ENCODE measurements at places on chromosomes 13 and 19. TPM values are rescaled to one million over a fixed set of nuclear protein-coding genes. Genes with fewer than 3 reads are reported as not detected.

Gene TJP3
- not detected for total RNA-seq

Gene LRG1
- total RNA-seq: 0.09 TPM

Gene MEF2B
- total RNA-seq: 1.4 TPM

Gene CRB3
- not detected for total RNA-seq

Gene F10
- 1.0 TPM for total RNA-seq

Gene NLRP11
- not detected for total RNA-seq

Gene CERS1
- total RNA-seq: 27.7 TPM

Gene GNA15
- not detected for total RNA-seq

Gene DNAJC3
- total RNA-seq: 18.3 TPM

Gene CLEC11A
- total RNA-seq: 7.9 TPM

Gene ZNF560
- total RNA-seq: not detected

Gene ZNF90
- 27.3 TPM for total RNA-seq

Gene TRPC4
- total RNA-seq: 2.5 TPM

Gene BLVRB
- 3.1 TPM for total RNA-seq

Gene CACNA1A
- total RNA-seq: 3.0 TPM

Gene KIR2DL1
- not detected for total RNA-seq

Gene RNASEH2B
- total RNA-seq: 53.2 TPM

Gene KLK6
- total RNA-seq: 2.5 TPM

Gene ZNF567
- total RNA-seq: 10.3 TPM

Gene ZNF222
- 8.1 TPM for total RNA-seq

Gene FAM216B
- not detected for total RNA-seq

Gene STOML3
- not detected for total RNA-seq

Gene PALM3
- total RNA-seq: 5.2 TPM

Gene ANKLE1
- 4.9 TPM for total RNA-seq

Gene COL5A3
- total RNA-seq: 0.86 TPM

Gene PSG7
- total RNA-seq: not detected

Gene C3
- total RNA-seq: not detected

Gene GPC5
- 0.84 TPM for total RNA-seq

Gene EPS8L1
- 22.4 TPM for total RNA-seq

Gene HIPK4
- 0.30 TPM for total RNA-seq

Gene BST2
- total RNA-seq: not detected

Gene HS6ST3
- 0.30 TPM for total RNA-seq

Gene ZNF208
- not detected for total RNA-seq

Gene BICRA
- 28.9 TPM for total RNA-seq

Gene FFAR1
- total RNA-seq: not detected
